ENCODE measurements at places on chromosomes 6 and 20.

GRCh38 chr6:158160932-158161539, 7.0 kb downstream of the SERAC1 start:
- no peak for DNase-seq

GRCh38 chr6:108707328-108707976, 140.8 kb upstream of the ARMC2 start:
- no peak for DNase-seq

GRCh38 chr6:170227521-170227983, 63.3 kb downstream of the DLL1 start:
- no peak for DNase-seq

DNA sequence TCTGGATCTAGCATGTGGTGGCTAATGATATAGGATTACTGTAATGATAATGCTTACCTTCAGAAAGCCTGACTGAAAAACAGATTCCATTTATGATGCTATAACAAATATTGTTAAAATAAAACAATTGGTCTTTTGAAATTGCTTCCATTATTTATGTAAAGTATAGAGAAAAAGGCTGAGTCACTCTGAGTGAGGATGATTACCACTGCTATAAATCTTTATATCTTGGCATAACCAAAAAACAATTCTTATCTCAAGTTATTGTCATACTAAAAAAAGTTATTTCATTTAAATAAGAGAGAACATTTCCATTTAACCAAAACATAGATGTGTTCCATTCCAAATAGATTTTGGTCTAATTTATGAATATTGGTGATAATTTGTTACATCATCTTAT, 53.0 kb upstream of the DST start:
- no peak for DNase-seq

DNA sequence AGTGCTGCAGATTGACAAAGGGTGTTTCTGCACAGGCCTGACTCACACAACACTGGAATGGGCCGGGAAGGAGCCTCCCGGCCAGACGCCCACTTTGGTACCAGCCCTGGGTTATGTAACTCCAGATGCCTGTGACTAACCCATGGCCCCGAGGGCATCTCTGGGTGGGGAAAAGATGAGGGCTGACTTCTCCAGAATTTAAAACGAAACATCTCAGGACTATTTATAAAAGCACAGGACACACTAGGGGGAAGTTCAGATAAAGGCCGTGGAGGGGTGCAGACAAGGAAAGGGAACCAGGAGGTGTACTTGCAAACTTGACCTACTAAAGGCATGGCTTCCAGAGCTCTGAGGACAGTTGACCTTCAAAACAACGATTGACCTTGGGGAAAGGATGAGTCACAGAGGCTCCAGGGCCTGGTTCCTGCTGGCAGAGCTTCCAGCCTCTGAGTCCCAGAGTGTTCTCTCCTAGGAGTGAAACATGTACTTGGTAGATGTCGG, 196.9 kb downstream of the NFATC2 start:
- DNase-seq, result no peak

Data from upper lobe of left lung (tissue), 6 donors.